ENCODE measurements at places on chromosomes 13 and 19.

- no peak for DNase-seq
These were observed 197.9 kb downstream of the LHFPL6 start for GRCh38 chr13:39405107-39405506.

GRCh38 chr13:46022481-46022880, 30.1 kb downstream of the ZC3H13 start:
- no peak for DNase-seq

- DNase-seq: no peak
These were observed 353.0 kb upstream of the KLF12 start for GRCh38 chr13:74487091-74487722.

DNA sequence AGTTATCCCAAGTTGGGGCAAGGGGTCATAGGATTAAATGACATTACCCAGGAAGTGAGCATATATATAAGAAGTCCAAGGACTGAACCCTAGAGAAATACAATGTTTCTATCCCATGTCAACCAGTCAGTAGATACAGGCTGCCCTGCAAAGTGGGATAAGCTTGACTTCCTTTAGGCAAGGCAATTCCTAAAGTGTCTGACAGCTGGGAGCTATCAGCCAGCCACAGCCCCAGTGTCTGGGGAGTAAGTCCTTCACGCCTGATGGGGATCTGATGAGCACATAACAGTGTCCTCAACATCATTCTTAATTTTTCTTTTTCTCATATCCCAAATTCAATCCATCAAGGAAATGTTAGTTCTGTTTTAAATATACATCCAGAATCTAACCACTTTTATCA, 54.1 kb downstream of the DNAJC15 start:
- no peak for DNase-seq

GRCh38 chr19:15733895-15734294, 3.9 kb upstream of the OR10H3 start:
- no peak for DNase-seq

Measured in aorta (tissue), 5 donors.